Activated T-cell treated with anti-CD3 and anti-CD28 coated beads, Interleukin-2, amount 50 U/mL, for 72 hours (primary cell): ENCODE measurements at places on chromosomes 7 and 10. TPM values are rescaled to one million over a fixed set of nuclear protein-coding genes. Genes with fewer than 3 reads are reported as not detected.

- H3K36me3 ChIP-seq: peaks cover 3% of the 10 kb centered on the region
- peaks cover 14% of the 10 kb centered on the region for H3K4me1 ChIP-seq
- no peak overlapping the region for H3K4me3 ChIP-seq
- DNase-seq: peak; percentile 43
- peaks cover 7% of the 10 kb centered on the region for H3K27me3 ChIP-seq
- no peak overlapping the region for H3K27ac ChIP-seq
Measured at GRCh38 chr7:26369593-26369992, 77.9 kb downstream of the SNX10 start.

PRXL2A gene
- 15.5 TPM for total RNA-seq

- DNase-seq: no peak
- peaks cover 11% of the 10 kb centered on the region for H3K36me3 ChIP-seq
- no peaks in the 10 kb centered on the region for H3K27me3 ChIP-seq
- no peak overlapping the region for H3K27ac ChIP-seq
Measured at GRCh38 chr7:150329331-150330120, 6.2 kb upstream of the ACTR3C start.

- no peaks in the 10 kb centered on the region for H3K27me3 ChIP-seq
- no peak for DNase-seq
- no peaks in the 10 kb centered on the region for H3K36me3 ChIP-seq
- no peak overlapping the region for H3K27ac ChIP-seq
- H3K4me1 ChIP-seq: peaks cover 13% of the 10 kb centered on the region
Measured at GRCh38 chr7:49638166-49638565, 135.3 kb upstream of the VWC2 start.

COPS6 gene
- 43.7 TPM for total RNA-seq

GRCh38 chr7:52475001-52475582 is 560.3 kb upstream of the POM121L12 start:
- no peak overlapping the region for H3K4me3 ChIP-seq
- H3K27ac ChIP-seq: no peak overlapping the region
- no peaks in the 10 kb centered on the region for H3K27me3 ChIP-seq

HTRA1 gene
- not detected for total RNA-seq

DNA sequence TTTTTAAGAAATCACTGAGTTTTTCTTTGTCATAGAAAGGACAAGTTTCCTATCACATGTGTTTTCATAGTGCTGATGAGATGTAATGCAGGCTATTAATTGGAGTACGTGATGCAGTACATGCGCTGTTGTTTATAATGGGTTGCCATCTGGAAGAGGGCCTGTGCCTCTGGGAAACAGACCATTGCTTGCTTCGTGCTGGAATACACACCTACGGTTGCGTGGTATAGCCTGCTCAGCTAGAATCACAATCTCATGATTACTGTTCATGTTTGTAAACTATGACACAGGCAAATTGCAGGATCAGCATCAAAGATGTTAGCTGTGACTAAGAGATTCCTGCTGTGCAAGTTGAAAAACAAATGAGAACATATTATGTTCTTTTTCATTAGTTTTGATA is 107.2 kb upstream of the STEAP1B start:
- no peaks in the 10 kb centered on the region for H3K36me3 ChIP-seq
- peaks cover 24% of the 10 kb centered on the region for H3K27me3 ChIP-seq
- H3K4me1 ChIP-seq: no peaks in the 10 kb centered on the region
- no peak overlapping the region for H3K4me3 ChIP-seq
- DNase-seq: no peak

- no peak overlapping the region for H3K27ac ChIP-seq
- DNase-seq: no peak
- H3K36me3 ChIP-seq: peaks cover 22% of the 10 kb centered on the region
- no peak overlapping the region for H3K4me3 ChIP-seq
- H3K4me1 ChIP-seq: peaks cover 10% of the 10 kb centered on the region
- no peaks in the 10 kb centered on the region for H3K27me3 ChIP-seq
Measured at GRCh38 chr10:6232846-6233724, 30.4 kb downstream of the PFKFB3 start.

- no peak for DNase-seq
- H3K27ac ChIP-seq: no peak overlapping the region
- H3K4me1 ChIP-seq: peaks cover 3% of the 10 kb centered on the region
- H3K4me3 ChIP-seq: no peak overlapping the region
- no peaks in the 10 kb centered on the region for H3K27me3 ChIP-seq
Measured at GRCh38 chr7:66731986-66732385, 8.5 kb upstream of the RABGEF1 start.

ACBD7 gene
- total RNA-seq: 5.5 TPM

LRRC61 gene
- 37.1 TPM for total RNA-seq

RAMP3 gene
- total RNA-seq: not detected

THNSL1 gene
- 6.0 TPM for total RNA-seq

- peaks cover 18% of the 10 kb centered on the region for H3K4me1 ChIP-seq
- DNase-seq: no peak
- peaks cover 37% of the 10 kb centered on the region for H3K27me3 ChIP-seq
- no peak overlapping the region for H3K4me3 ChIP-seq
Measured at GRCh38 chr7:116797612-116798011, 64.8 kb upstream of the CAPZA2 start.

- peaks cover 23% of the 10 kb centered on the region for H3K4me1 ChIP-seq
- DNase-seq: no peak
- H3K36me3 ChIP-seq: no peaks in the 10 kb centered on the region
- peak overlapping the region; percentile 92 for H3K4me3 ChIP-seq
- H3K27me3 ChIP-seq: peaks cover 6% of the 10 kb centered on the region
- H3K27ac ChIP-seq: no peak overlapping the region
Measured at GRCh38 chr10:114303556-114303955, 64.5 kb downstream of the VWA2 start.

GRCh38 chr10:70267161-70267933 is 16.5 kb downstream of the NPFFR1 start:
- no peaks in the 10 kb centered on the region for H3K36me3 ChIP-seq
- H3K4me1 ChIP-seq: peaks cover 28% of the 10 kb centered on the region
- DNase-seq: no peak
- peak overlapping the region; percentile 11 for H3K4me3 ChIP-seq

DNA sequence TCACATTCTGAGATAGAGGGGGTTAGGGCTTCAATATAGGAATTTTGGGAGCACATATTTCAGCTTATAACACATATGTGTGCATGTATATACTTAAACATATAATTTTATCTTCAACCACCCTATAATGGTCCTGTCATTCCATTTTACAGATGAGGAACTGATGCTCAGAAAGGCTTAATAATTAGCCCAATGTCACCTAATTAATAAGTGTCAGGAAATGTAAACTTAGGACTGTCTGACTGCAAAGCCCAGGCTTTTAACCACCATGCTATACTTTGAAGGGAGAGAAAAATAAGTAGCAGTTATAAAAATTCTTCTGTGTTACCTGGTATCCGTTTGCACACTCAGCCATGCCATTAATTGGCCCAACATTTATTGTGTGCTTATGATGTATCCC is 172.6 kb downstream of the SKIDA1 start:
- H3K36me3 ChIP-seq: no peaks in the 10 kb centered on the region
- no peak overlapping the region for H3K4me3 ChIP-seq
- no peak overlapping the region for H3K27ac ChIP-seq
- no peaks in the 10 kb centered on the region for H3K27me3 ChIP-seq
- DNase-seq: no peak

DNA sequence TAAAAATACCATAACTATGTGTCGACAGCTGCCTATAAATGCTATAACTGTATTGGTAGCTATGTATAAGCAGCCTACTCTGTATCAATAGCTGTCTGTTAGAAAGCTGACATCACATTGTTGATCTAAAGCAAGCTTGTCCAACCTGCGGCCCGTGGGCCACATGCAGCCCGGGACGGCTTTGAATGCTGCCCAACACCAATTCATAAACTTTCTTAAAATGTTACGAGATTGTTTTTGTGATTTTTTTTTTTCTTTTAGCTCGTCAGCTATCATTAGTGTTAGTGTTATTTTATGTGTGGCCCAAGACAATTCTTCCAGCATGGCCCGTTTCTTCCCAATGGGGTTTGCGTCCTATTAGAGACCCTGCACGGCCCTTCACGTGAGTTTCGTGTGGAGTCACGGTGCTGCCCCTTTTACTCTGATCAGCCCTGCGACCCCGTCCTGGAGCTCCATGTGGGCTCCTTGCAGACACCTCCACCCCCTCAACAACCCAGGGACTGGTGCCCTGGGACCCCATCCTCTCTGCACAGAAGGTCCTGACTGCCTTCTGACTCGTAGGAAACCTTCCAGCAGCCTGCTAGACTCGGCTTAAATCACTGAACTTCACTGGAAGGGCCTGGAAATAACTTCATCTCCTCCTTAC is 4.5 kb upstream of the PRKAR1B start:
- peaks cover 13% of the 10 kb centered on the region for H3K4me1 ChIP-seq
- no peaks in the 10 kb centered on the region for H3K27me3 ChIP-seq

DNA sequence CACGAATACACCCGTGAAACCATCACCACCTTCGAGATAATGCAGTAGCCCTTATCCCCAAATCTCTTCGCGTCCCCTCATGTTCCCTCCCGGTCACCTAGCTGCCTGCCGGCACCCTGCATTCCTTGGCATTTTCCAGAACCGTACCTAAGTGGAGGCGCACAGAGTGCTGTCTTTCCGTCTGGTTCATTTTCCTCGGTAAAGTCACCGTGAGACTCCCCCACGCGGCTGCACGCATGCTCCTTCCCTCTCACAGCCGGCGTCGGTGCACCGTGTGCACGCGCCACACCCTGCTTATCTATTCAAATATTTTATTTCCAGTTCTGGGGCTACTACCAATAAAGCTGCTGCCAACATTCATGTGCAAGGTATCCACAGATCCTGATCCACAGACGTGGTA is 65.5 kb upstream of the NKX6-2 start:
- peaks cover 24% of the 10 kb centered on the region for H3K27me3 ChIP-seq
- peaks cover under 1% of the 10 kb centered on the region for H3K36me3 ChIP-seq
- no peak overlapping the region for H3K27ac ChIP-seq
- no peak overlapping the region for H3K4me3 ChIP-seq

GRCh38 chr10:74021248-74022055 is 23.5 kb downstream of the VCL start:
- peaks cover 44% of the 10 kb centered on the region for H3K4me1 ChIP-seq
- H3K27ac ChIP-seq: peak overlapping the region; percentile 74
- H3K36me3 ChIP-seq: no peaks in the 10 kb centered on the region
- peak overlapping the region; percentile 84 for H3K4me3 ChIP-seq
- no peak for DNase-seq
- H3K27me3 ChIP-seq: no peaks in the 10 kb centered on the region

- no peaks in the 10 kb centered on the region for H3K36me3 ChIP-seq
- no peak for DNase-seq
- H3K4me3 ChIP-seq: no peak overlapping the region
- H3K27me3 ChIP-seq: peaks cover 10% of the 10 kb centered on the region
- H3K4me1 ChIP-seq: no peaks in the 10 kb centered on the region
Measured at GRCh38 chr7:134184767-134185166, 57.6 kb downstream of the LRGUK start.

HEPACAM2 gene
- not detected for total RNA-seq

DNA sequence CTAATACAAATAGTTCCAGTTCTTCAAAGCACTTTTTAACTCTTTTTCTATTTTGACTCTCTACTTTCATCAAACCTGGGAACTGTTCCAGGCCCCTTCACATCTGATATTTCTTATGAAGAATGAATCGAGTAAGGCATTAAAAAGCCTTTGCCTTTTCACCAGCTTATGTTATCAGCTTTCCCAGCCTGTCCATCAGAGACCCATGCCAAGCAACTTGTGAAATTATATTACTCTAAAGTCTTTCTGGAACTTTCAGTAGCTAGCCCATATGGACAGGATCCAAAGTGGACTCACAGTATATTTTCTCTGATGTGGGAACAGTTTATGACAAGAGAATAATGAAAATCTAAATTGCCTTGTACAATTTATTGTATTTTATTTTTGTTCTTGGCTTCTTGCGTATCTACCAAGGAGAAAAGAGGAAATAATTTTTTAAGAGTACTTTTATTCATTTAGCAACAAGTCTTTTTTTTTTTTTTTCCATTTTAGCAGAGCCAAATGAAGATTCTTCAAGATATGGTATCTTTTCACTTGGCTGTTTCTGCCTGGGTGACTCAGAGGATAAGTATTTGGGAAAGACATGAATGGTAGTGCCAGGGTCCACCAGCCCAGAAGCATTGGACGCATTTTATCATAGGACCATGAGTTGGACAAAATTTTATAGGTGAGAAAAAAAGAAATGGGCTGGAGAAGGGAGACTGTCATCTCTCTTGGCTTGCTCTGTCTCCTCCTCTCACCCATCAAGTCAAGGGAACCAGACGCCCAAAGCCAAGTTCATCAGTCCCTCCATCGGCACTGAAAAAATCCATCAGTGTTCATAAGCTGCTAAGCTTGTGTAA is 195.8 kb upstream of the NEBL start:
- DNase-seq: no peak
- H3K36me3 ChIP-seq: no peaks in the 10 kb centered on the region
- H3K4me3 ChIP-seq: no peak overlapping the region
- H3K27ac ChIP-seq: no peak overlapping the region

GRCh38 chr10:46091080-46091827 is 45.2 kb upstream of the MSMB start:
- no peaks in the 10 kb centered on the region for H3K27me3 ChIP-seq
- peak; percentile 14 for DNase-seq
- H3K27ac ChIP-seq: peak overlapping the region; percentile 34
- peaks cover 8% of the 10 kb centered on the region for H3K4me1 ChIP-seq
- no peak overlapping the region for H3K4me3 ChIP-seq
- no peaks in the 10 kb centered on the region for H3K36me3 ChIP-seq

GRCh38 chr10:75987616-75988015 is 556.2 kb downstream of the LRMDA start:
- no peaks in the 10 kb centered on the region for H3K4me1 ChIP-seq
- H3K36me3 ChIP-seq: no peaks in the 10 kb centered on the region
- H3K27me3 ChIP-seq: no peaks in the 10 kb centered on the region
- H3K4me3 ChIP-seq: no peak overlapping the region

GRCh38 chr10:93820434-93820833 is 62.7 kb downstream of the LGI1 start:
- peaks cover under 1% of the 10 kb centered on the region for H3K4me1 ChIP-seq
- H3K27ac ChIP-seq: no peak overlapping the region
- H3K27me3 ChIP-seq: peaks cover 49% of the 10 kb centered on the region
- no peaks in the 10 kb centered on the region for H3K36me3 ChIP-seq
- DNase-seq: no peak
- no peak overlapping the region for H3K4me3 ChIP-seq

GRCh38 chr10:60406182-60406581 is 16.5 kb upstream of the ANK3 start:
- no peaks in the 10 kb centered on the region for H3K36me3 ChIP-seq
- H3K27me3 ChIP-seq: no peaks in the 10 kb centered on the region
- H3K4me3 ChIP-seq: no peak overlapping the region
- no peak overlapping the region for H3K27ac ChIP-seq
- no peaks in the 10 kb centered on the region for H3K4me1 ChIP-seq

INMT gene
- total RNA-seq: not detected

DNA sequence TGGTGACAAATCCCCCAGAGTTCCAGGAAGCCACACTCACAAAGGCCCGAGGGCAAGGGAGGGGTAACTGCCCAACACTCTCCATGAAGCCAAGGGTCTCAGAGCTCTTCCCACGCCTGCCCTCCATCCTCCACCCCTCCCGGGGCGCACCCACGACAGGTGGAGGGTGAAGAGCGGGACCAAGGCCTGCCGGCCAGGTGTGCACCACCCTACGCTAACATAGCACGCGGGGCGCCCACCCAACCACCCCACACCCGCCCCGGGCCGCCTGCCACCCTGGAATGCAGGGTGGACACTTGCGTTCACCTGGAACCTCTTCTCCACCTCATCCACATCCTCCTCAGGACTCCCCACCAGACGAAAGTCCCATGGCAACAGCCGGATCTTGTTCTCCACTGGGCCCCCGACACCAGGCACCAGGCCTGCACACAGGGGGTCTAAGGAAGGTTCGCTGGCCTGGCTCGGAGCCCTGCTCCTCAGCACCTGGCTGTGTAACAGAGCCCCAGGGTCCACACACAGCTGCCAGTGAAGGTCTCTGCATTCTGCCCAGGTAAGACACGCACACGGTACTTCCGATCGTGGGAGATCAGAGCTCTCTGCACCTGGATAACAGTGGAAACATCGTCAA is 32.7 kb downstream of the MAD1L1 start:
- no peak for DNase-seq
- no peak overlapping the region for H3K4me3 ChIP-seq
- H3K4me1 ChIP-seq: no peaks in the 10 kb centered on the region
- H3K27me3 ChIP-seq: no peaks in the 10 kb centered on the region
